ENCODE measurements at places on chromosomes 4 and X.

- no peak for DNase-seq
These were observed 187.9 kb upstream of the LCORL start for GRCh38 chr4:18209448-18209847.

DNA sequence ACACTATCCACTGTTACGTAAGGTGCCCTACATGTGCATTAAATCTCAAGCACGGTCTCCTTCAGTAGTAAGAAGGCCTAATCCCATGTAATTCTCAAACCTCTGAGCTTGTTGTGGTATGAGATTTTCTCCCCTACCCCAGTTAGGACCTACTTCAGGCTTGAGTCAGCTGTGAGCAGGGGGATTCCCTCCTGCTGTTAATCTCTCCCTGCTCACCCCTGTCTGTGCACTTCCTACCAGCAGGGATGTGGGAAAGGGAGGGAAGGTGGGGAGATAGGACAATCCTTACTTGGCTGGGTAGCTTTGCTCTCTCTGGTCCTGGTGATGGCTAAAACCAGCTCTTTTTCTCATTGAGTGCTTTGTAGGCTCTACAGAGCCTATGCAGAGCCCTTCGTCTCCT is 60.8 kb downstream of the PALLD start:
- DNase-seq = no peak

DNA sequence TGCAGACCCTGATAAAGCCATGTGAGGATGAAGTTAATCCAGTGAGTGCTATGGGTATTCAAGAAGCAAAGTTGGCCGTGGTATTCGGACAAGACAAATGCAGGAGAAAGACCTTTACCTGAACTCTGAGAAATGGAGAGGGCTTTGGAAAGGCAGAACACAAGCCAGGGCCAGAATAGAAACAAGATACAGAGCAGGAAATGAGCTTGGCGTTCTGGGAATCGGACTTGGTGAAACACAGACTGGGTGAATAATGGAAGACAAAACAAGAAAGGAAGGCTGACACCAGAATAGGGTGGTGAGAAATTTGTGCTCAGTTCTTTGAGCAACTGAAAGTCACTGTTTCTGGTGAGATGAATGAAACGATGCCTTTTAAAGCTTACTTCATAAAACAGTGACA is 83.3 kb downstream of the VEGFC start:
- DNase-seq = no peak

GRCh38 chrX:440636-441035 is 53.9 kb upstream of the PPP2R3B start:
- DNase-seq = no peak

GRCh38 chr4:177265729-177266128 is 43.9 kb upstream of the NEIL3 start:
- DNase-seq = no peak

- DNase-seq = no peak
These were observed 2301.3 kb upstream of the TENM3 start for GRCh38 chr4:179941911-179942310.

- no peak for DNase-seq
These were observed 123.8 kb upstream of the TEX13D start for GRCh38 chrX:124208660-124209059.

All from cortex of kidney (tissue), 1 donor.